Stimulated activated CD4-positive, alpha-beta T cell treated with anti-CD3 and anti-CD28 coated beads, Interleukin-4, amount 100 ng/mL, for 24 hours (primary cell): ENCODE measurements at places on chromosomes 11 and 22.
A peak's percentile ranks its signal among the peaks of the same experiment; 100 is the strongest.

DNA sequence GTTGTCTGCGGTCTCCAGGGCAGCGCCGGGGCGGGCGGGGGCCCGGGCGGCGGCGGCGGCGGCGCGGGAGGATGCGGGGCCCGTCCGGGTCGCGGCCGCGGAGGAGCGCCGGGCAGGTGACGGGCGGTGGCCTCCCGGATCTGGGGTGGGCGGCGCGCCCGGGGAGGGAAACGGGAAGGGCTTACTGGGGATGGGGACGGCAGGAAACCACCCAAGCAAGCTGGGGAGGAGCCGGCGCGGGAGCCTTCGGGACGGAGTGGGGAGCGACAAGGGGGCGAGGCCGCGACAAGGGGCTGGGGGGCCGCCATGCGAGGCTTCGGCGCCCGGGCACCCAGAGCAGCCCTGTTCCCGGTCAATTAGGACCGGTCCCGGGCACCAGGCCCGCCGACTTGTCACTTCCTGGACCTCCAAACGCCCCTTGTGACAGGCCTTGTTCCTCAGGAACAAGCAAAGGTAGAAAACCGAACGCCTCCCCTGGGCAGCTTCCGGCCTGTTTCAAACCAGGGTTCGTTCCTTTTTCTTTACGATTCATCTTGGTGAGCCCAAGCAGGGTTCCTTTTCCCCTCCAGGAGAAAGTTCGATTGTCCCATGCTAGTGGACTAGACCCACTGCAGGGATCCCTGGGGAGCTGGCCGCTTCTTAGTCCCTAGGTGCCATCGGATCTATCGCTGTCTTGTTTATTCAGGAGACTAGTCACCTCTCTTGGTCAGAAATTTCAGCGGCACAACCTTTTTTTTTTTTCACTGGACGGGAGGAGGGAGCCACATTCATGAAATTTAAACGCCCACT is 492 bp downstream of the JHY start:
- DNase-seq: peak; percentile 39

DNA sequence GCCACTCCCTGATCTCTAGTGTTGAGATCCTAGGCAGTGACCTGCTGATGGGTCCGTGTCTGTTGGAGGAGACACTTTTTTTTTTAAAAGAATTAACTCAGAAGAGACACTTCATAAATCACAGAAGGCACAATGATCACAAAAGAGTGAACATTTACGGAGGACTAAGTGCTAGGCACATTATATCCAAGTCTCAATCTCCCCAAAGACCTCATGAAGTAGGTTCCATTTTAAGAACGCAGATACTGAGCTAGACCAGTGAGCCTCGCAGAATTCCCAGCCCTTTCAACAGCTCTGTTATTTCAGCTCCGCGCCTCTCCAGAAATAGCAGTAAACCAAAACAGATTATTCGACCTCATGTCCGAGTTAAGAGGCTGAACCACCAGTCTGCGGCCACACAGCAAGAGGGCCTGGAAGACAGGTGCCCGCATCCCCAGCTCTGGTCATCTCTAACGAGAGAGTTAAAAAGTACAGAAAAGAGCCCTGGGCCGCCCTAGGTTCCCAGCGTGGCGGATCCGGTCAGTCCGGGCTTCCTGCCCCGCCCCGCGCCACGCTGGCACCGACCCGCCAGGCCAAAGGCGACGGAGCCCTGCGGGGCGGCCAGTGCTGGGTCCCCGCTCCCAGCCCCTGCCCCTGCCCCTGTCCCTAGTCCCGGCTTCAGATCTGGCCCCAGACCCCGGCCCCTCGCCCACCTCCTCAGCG is 612 bp downstream of the XBP1 start:
- peak; percentile 24 for DNase-seq

DNA sequence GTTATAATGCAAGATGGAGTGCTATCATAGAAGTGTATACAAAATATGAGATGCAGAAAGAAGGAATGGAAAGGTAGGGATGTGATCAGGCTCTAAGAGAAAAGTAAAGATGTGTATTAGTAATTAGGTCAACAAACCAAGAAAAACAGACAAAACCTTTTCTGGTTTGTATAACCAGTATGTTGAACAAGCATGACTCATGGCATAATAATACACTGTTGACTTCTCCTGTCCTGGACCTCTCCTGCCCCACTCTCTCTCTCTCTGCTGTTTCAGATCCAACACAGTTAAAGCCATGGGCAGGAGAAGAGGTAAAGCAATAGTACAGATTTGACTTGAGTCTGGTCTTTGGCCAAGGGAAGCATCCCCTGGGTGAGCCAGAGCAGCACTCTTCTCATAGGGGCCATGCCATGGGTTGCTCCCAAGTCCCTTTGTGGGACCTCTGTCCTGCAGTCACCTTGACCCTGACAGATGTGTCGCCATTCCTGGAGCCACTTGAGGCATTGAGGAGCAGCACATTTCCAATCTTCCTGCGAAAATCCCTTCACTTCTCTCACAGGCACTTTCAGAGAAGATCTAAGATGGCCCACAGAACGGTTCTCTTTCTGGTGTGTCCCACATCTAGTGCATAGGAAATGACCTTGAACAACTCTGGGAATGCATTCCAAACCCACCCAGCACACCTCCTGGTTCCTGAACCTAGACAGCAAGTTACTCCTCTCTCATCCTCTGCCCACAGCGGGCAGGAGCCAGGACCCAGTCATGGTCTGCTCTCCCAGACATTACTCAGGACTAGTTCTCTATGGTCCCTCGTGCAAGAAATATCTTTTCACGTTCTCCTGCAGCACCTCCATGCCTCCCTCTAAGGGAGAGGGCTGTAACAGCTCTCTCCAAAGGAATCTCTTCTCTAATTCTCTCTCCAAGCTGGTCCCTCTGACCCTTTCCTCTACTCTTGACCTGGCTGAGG is 58.2 kb upstream of the PRSS23 start:
- no peak for DNase-seq

- peak; percentile 86 for DNase-seq
Measured at GRCh38 chr11:118251858-118252652, at the start of gene MPZL3. MPZL3 (minus strand) TSS chr11:118252365; CDS start chr11:118252294, 71 bp downstream.
